ENCODE measurements at places on chromosomes 7 and 10.

- ATAC-seq: no peak
These were observed 355.8 kb downstream of the RPS24 start for GRCh38 chr10:78389419-78389818.

GRCh38 chr7:1158203-1159126, 1.5 kb downstream of the ZFAND2A start:
- ATAC-seq: no peak

DNA sequence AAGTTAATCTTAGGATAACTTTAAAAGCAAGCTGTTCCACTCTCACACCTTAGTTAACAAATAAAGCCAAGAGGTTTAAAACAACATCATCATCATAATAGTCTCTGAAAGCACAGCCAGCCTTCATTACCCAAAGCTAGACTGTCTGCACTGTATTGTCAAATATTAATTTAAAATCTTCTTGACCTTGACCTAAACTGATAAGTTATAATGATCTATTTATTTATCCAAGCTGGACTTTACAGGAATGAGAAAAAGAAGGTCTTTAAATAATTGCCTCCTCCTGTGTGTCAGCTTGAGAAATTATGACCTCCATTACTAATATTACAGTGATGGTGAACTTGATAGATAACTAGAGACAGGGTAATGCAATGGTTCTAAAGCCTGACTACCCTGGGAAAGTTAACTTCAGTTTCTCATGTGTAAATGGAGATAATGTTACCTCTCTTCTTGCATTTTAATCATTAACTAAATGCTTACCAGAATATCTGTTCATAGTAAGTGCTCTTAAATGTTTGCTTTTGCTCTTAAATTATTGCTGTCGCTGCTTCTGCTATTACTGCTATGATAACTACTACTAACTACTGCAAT, 111.0 kb downstream of the KAT6B start:
- no peak for ATAC-seq

GRCh38 chr7:48537561-48537960, 366.3 kb downstream of the ABCA13 start:
- no peak for ATAC-seq

DNA sequence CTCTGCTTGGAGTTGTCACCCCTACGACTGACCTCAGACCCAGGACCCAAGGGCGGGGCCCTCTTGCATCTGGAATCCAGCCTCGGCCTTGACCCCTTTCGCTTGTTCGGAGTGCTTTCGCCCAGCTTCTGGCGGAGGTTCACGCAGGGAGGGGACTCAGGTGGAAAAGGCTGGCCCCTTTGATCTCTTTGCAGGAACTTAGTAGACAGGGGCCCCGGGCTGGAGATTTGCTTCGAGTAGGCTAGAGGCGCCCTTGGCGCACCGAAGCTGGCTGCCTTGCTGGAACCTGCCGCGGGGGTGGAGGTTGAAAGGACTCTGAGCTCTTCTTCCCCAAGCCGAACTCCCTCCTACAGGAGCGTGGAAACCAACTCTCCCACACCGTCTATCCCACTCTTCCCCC, 255.1 kb downstream of the OTUD1 start:
- ATAC-seq: no peak

- no peak for ATAC-seq
These were observed 729.1 kb upstream of the NRP1 start for GRCh38 chr10:34063592-34063991.

- no peak for ATAC-seq
These were observed 21.6 kb downstream of the RBM48 start for GRCh38 chr7:92550194-92550593.

DNA sequence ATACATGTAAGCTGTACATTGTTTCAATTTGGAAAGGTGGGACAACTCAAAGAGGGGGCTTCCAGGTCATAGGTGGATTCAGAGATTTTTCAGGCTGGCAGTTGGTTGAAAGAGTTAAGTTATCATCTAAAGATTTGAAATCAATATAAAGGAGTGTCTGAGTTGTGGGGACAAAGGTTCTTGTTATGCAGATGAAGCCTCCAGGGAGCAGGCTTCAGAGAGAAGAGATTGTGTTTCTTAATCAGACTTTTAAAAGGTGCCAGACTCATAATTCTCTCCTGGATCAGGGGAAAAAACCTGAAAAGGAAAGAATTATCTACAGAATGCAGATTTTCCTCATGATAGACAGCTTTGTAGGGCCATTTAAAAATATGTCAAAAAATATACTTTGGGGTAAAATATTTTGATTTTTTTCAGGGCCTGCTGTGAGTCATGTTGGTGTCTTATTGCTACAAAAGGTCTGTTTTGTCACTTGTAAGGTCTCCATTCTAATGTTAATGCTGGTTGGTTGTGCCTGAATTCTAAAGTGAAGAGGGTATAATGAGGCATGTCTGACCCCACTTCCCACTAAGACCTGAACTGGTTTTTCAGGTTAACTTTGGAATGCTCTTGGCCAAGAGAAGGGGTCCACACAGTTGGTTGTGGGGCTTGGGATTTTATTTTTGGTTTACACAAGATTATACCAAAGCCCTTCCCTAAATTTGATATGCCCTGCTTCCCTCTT, 52.7 kb upstream of the PRSS1 start:
- no peak for ATAC-seq

GRCh38 chr10:102196893-102197292, 29.2 kb upstream of the ELOVL3 start:
- peak; percentile 60 for ATAC-seq

- ATAC-seq: peak; percentile 65
These were observed 194.8 kb downstream of the MAD1L1 start for GRCh38 chr7:2037808-2038522.

DNA sequence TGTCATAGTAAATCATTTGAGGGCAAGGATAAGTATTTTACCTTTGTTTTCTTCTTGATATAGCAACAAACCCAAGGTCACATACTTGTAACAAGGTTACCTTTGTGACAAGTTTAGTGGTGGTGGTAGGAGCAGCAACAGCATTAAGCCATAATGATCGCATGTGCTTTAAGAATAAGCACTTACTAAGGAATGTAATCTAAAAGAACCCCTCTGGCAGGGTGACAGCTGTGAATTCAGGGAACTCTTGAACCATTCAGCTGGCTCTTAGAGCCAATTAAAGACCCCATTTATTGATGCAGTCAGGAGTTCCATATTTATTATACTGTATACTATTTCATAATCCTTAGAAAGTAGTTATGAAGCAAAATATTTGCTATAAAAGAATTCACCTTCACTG, 370.8 kb downstream of the EXOC4 start:
- ATAC-seq: no peak

DNA sequence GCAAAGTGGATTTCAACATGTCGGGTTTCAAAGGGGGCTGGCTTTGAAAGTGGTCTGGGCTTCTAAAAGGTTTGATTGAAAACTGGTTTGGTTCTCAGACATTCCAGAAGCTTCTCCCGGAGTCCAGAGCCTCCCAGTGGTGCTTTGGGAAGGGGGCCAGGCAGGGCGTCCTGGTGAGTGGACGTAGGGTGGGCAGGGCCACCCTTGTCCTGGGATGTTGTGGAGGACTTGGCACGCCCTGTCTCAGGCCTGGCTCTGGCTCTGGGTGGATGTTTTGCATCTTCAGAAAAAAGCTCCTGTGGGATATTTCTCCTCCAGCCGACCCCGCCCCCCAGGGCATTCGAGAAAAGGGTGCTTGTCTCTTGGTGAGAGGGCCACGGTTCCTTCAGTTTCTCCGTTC, 31.2 kb downstream of the GRIFIN start:
- no peak for ATAC-seq

DNA sequence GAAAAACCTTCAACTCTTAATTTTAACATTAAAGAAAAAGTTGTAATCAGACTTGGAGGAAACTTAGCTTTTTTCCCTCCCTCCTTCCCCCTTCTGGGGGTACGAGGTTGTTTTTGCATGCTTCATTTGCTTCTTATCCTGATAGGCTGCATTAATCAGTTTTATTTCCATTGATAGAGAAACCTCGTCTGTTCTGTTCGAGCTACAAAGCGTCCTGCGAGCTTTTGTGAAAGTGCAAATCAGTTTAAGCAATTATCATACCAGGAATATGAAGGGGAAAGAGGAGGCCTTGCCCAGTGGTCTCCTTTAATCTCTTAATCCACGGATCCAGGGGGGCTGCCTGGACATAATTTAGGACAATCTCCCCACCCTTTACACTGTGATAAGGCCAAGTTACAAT, 7.5 kb downstream of the EMX2 start:
- no peak for ATAC-seq
